ENCODE measurements at places on chromosomes 13 and 19. TPM values are rescaled to one million over a fixed set of nuclear protein-coding genes. Genes with fewer than 3 reads are reported as not detected.

DNA sequence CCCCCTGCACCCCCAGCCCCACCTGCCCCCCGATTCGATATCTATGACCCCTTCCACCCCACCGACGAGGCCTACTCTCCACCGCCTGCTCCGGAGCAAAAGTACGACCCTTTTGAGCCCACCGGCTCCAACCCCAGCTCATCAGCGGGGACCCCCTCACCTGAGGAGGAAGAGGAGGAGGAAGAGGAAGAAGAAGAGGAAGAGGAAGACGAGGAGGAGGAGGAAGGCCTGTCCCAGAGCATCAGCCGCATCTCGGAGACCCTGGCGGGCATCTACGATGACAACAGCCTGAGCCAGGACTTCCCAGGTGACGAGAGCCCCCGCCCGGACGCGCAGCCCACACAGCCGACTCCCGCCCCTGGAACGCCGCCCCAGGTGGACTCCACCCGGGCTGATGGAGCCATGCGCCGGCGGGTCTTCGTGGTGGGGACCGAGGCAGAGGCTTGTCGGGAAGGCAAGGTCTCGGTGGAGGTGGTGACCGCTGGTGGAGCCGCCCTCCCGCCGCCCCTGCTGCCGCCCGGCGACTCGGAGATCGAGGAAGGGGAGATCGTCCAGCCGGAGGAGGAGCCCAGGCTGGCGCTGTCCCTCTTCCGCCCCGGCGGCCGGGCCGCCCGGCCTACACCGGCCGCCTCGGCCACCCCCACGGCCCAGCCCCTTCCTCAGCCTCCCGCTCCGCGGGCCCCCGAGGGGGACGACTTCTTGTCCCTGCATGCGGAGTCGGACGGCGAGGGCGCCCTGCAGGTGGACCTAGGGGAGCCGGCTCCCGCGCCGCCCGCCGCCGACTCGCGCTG lies 9.2 kb downstream of the SCAF1 start:
- no peak for DNase-seq

TYROBP gene
- not detected for total RNA-seq

DNA sequence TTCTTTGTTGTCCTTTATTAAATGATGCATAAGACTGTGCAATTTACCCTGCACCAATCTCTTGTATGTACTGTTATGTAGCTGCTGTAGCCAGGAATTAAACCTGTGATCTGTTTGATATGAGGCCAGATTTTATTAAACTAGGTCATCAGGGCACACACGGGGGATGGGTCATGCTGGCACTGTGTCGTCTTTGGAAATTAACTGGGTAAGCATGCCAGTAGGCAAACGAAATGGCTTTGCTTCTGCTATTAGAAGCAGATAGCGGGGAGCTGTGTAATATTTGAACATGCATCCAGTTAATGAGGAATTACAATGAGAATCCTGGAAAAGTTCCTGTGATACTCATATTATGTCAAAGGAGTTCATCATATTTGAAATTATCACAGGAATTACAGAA lies 23.5 kb downstream of the MTUS2 start:
- DNase-seq, result no peak

- DNase-seq, result peak; percentile 3
Measured at GRCh38 chr13:80924596-80924995, 583.7 kb upstream of the SPRY2 start.

DNA sequence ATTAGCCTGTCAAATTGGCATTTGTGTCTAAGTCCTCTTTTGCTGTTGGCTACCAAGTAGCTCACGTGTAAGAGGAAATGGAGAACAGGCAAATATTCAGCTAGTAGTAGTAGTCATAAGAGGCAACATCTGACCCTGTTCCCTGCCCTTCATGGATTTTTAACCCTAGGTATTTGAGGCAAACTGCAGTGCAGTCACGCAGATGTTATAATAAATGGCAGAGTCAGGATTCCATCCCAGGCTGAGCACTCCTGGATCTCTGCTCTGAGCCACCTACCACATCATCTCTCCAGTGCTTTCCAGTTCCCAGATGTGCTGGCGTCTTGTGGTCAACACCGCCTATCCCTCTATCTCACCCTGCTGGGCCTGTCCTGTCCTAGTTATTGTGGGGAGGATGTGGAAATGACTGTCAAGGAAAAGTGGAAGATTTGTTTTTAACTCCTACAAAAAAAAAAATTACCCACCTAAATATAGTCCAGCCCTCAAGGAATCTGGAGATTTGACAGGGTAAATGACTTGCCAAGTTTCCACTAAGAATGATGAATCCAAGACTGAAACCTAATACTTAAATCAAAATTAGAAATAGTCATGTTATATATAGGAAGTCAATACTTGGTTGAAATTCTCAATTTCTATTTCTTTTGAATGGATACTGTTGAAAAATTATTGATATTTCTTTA lies 322.9 kb downstream of the GPC6 start:
- no peak for DNase-seq

DNA sequence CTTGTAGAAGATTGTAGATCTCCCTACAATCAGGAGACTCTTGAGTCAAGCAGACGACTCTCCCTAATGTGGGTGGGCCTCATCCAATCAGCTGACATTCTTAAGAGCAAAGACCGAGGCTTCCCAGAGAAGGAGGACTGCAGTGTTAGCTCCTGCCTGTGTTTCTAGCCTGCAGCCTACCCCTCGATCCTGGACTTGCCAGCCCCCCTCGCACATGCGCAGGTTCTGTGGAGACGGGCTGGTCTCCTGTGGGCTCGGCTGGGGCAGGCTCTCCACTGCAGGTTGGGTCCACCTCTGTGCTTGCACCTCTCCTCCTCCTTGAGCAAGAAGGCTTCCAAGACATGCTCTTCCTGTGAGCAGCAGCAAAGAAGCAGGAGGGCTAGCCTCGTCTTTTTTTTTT lies 185.2 kb upstream of the SOX1 start:
- DNase-seq, result no peak

DNA sequence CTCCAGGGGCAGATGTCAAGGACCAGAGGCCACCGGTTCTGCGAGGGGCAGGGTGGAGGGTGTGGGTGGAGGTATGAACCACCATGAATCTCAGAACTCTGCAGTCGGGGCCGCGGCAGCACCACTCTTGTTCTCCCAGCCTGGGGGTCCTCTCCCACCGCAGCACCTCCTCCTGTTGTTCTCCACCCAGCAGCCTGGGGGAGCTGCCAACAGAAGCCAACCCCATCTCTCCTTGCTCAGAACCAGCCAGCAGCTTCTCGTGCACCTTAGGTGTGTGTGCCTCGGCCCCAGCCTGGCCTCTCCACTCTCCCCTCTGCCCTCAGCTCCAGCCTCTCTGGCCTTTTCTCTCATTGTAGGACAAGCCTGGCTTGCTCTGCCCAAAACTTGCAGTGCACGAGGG lies 31.9 kb upstream of the CCNE1 start:
- DNase-seq, result no peak

DNA sequence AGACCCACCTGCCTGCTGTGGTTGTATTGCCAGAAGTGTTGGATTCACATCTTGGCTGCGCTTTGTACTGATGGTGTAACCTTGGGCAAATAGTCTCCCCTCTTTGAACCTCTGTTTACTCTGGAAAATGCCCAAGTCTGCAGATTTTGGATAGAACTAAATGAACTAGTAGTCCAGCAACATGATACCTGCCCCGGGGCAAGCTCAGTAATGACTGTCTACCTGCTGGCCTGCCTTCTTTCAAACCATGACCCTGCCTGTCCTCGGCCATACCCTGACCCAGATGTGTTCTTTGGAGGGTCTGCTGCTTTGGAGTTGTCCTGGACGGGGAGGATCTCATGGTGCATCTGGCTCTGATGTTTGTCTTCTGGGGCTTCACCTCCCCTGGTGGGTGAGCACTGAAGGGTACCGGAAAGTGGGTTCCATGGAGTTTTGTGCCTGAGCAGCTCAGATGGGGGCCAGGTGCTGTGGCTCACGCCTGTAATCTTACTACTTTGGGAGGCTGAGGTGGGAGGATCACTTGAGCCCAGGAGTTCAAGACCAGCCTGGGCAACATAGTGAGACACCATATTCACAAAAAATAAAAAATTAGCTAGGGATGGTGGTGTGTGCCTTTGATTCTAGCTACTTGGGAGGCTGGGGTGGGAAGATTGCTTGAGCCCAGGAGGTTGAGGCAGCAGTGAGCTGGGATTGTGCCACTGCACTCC lies 59.5 kb downstream of the TNFRSF19 start:
- no peak for DNase-seq

GRCh38 chr13:40163066-40164000 lies 503.1 kb downstream of the FOXO1 start:
- no peak for DNase-seq

DNA sequence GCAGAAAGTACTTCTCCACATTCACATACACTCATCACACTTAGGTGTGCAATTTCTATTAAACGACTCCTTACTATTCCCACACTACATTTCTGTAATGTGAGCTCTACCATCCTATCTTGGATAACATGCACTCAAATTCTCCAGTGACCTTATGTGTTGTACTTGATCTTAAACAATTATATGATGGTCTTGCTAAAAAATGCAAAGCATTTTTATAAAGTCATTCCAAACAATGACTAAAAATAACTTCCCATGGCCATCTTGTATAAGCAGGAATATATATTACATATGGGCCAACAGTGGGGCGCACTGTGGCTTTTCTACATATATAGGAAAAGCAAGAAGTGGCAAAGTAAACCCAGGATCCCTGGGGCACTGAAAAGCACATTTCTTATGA lies 155.5 kb downstream of the FLT1 start:
- DNase-seq, result peak; percentile 7

- DNase-seq, result no peak
Measured at GRCh38 chr13:21905486-21905885, 234.6 kb downstream of the FGF9 start.

GRCh38 chr19:798415-799075 lies 1.3 kb downstream of the PTBP1 start:
- DNase-seq, result no peak

DNA sequence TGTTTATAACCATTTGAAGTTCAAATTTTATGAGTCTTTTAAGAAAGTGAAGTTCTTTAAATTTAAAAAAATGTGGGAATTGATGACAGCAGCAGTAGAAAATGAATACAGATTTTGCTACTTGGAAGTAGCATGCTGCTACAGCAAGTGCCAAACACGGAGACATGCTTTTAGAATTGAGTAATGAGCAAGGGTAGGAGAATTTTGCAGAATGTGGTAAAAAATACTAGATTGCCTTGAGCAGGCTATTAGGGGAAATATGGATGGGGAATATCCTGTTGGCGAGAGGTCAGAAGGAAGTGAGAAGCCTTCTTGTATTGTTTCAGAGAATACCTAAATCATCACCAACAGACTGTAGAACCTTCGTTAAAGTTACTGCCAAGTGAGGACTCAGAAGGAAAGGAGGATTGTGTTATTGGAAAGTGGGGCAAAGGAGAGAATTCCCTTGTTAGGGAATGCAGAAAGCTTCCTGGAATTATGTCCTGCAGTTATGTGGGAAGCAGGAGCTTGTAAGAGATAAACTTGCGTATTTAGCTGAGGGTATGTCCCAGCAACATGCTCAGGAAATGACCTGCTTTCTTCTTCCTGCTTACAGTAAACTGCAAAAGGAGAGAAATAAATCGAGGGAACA lies 32.4 kb upstream of the OXGR1 start:
- DNase-seq, result no peak

- DNase-seq, result peak; percentile 74
Measured at GRCh38 chr19:17721821-17722220, 2.5 kb downstream of the MAP1S start.

GRCh38 chr13:31011193-31011860 lies 78.9 kb downstream of the TEX26 start:
- no peak for DNase-seq

SIGLEC7 gene
- not detected for total RNA-seq

CYP2S1 gene
- 5.0 TPM for total RNA-seq

GRCh38 chr13:109412283-109412901 lies 374.0 kb downstream of the IRS2 start:
- peak; percentile 31 for DNase-seq

DNA sequence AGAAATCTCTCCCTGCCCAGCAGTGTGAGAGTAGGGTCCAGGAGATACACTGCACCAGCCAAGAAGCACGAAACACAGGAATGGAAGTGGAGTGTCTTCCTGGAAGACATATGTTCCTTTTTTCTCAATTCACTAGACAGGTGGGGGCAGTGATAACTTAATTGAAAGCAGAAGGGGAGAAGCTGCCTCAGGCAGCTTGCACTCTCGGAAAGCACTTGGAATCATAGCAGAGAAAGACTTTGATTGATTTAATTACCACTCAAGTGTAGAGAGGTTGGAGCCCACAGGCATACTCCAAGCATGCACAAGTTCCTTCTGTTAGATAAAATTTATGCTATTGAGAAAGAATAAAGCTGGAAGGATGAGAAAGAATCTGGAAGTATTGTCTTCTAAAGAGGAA lies 249.4 kb downstream of the SLITRK6 start:
- no peak for DNase-seq

DNA sequence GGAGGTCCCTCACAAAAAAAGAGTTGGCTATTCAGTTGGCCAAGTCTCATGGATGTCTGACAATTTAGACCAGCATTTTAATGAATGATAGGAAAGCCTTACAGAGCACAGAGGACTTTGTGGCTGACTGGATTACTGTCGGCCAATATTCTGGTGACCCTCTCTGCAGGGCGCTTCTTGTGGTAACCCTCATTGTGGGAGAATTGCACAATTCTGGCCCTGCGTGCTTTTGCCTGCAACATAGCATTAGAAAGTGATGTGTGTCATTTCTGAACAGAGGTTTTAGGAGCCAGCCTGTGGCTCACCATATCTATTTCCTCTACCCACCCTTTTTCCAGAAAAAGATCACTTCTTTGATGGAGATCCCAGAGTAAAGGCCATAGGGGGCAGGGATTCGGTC lies 71.4 kb downstream of the EFNB2 start:
- peak; percentile 67 for DNase-seq

DNA sequence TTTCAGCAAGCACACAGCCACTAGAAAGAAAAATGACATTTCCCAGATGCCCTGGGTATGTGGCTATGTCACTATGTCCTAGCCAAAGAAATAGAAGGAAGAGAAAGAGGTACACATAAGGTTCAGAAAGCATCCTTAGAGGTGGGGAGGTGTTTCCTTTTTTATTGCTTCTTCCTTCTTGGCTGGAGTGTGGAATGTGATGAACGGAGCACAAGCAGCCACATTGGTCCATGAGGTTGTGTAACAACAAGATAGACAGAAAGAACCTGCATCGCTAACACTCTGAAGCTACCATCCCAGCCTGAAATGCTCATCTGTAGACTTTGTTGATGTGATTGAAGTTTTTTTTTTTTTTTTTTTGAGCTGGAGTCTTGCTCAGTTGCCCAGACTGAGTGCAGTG lies 6.7 kb downstream of the SLC25A23 start:
- no peak for DNase-seq

DNA sequence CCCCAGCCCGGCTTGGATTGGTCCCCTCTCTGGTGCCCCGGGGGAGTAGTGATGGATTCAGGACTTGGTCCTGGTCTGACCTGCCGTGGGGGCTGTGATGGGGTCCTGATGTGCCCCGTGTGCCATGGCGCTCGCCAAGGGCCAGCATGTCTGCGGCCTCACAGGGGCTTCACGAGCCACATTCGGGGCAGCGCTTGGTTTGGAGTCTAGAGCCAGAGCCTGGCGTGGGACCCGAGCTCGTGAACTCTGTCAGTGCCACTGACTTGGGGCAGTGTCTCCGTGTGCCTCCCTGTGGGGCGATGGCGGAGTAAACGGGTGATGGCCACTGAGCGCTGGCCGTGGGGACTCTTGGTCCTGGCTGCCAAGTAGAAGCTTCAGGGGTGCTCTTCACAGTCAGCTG lies 17.1 kb downstream of the KDM4B start:
- no peak for DNase-seq

- DNase-seq, result peak; percentile 76
Measured at GRCh38 chr19:45693106-45693788, 781 bp downstream of the QPCTL start.

- DNase-seq, result no peak
Measured at GRCh38 chr13:24159357-24159756, 1.2 kb upstream of the SPATA13 start.

SLC10A2 gene
- total RNA-seq, result not detected

- no peak for DNase-seq
Measured at GRCh38 chr19:5824751-5825150, 14.8 kb downstream of the FUT6 start.

Data from Daoy (cell line).